ENCODE measurements at places on chromosomes 16 and 17.

DNA sequence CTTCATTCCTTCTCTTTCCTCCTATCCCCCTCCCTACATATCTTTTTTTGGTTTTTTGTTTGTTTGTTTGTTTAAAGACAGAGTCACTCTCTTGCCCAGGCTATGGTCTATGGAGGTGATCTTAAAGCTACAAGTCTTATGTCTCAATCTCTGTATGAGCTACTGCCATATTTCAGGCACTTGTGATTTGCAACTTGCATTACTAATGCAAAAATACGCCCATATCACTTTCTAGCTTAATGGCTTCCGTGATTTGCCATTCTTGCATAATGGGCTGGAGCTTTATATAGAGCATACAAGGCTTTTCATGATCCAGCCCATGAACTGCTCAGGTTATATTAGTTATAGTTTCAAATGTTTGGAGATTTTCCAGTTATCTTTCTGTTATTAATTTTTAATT, 7.5 kb downstream of the CFAP97D1 start:
- no peaks in the 10 kb centered on the region for H3K27me3 ChIP-seq
- no peak overlapping the region for H3K4me3 ChIP-seq
- H3K27ac ChIP-seq: no peak overlapping the region
- no peaks in the 10 kb centered on the region for H3K4me1 ChIP-seq
- no peaks in the 10 kb centered on the region for H3K36me3 ChIP-seq
- DNase-seq: no peak

GRCh38 chr17:5467416-5467815, 1.4 kb downstream of the DHX33 start:
- H3K27ac ChIP-seq: no peak overlapping the region
- H3K4me3 ChIP-seq: peak overlapping the region; percentile 94
- peaks cover 13% of the 10 kb centered on the region for H3K36me3 ChIP-seq
- peaks cover 36% of the 10 kb centered on the region for H3K4me1 ChIP-seq
- no peak for DNase-seq
- H3K27me3 ChIP-seq: no peaks in the 10 kb centered on the region

GRCh38 chr16:67150833-67151396, at the start of gene B3GNT9:
B3GNT9 (minus strand) TSS chr16:67150998; CDS start chr16:67150485, 513 bp downstream.
- peaks cover 37% of the 10 kb centered on the region for H3K36me3 ChIP-seq
- peaks cover 30% of the 10 kb centered on the region for H3K27me3 ChIP-seq
- peak within 1 kb of the TSS; percentile 62 for H3K4me3 ChIP-seq
- peak within 1 kb of the TSS; percentile 75 for H3K27ac ChIP-seq
- peak; percentile 67 for DNase-seq

- no peaks in the 10 kb centered on the region for H3K27me3 ChIP-seq
- H3K36me3 ChIP-seq: peaks cover 6% of the 10 kb centered on the region
- H3K4me1 ChIP-seq: no peaks in the 10 kb centered on the region
- H3K4me3 ChIP-seq: no peak overlapping the region
These were observed 30.5 kb downstream of the RPGRIP1L start for GRCh38 chr16:53673189-53673588.

DNA sequence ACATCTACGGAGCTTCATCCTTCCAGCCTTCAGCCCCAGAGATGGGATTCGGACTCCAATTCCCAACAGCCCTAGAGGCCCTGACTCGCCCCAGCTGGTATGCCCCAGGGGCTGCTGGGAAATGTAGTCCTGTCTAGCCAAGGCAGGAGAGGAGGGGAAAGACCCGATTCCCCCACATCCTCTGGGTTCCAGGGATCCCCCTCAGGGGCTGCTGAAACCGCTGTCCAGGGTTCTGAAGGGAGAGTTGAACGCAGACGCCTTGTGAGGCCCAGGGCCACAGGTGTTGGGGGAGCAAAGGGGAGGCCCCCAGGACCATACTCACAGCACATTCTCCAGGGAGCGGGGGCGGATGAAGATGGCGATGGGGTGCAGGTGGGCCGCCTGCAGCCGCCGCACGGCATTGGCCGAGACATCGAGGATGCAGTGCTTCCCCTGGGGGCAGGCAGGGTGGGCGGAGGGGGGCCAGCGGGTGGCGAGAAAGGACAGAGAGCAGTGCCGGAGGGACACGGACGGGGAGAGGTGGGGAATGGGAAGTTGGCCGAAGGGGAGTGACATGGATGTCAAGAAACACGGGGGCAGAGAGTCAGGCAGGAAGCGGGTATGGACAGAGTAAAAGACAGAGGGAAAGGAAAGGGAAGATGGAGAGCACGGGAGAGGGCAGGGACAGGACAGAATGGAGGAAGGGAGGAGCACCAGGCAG, 12.6 kb upstream of the ASGR1 start:
- no peak overlapping the region for H3K4me3 ChIP-seq
- H3K27ac ChIP-seq: no peak overlapping the region
- H3K27me3 ChIP-seq: no peaks in the 10 kb centered on the region
- no peaks in the 10 kb centered on the region for H3K4me1 ChIP-seq
- peak; percentile 80 for DNase-seq
